Lower leg skin (tissue), 4 donors: ENCODE measurements at places on chromosomes 1 and 21. TPM values are rescaled to one million over a fixed set of nuclear protein-coding genes. Genes with fewer than 3 reads are reported as not detected.

The TMEM200B gene
- total RNA-seq, result 2.1 TPM

The CCDC17 gene
- 1.6 TPM for total RNA-seq

The TAGLN2 gene
- total RNA-seq, result 413 TPM

The CATSPERE gene
- total RNA-seq, result 0.91 TPM

The VTCN1 gene
- total RNA-seq, result 5.7 TPM

The OR2L8 gene
- total RNA-seq, result not detected

The ESRRG gene
- total RNA-seq, result 7.0 TPM

The NBL1 gene
- 230 TPM for total RNA-seq

The PHF13 gene
- total RNA-seq, result 20.4 TPM

The RORC gene
- 70.6 TPM for total RNA-seq

The TENT5C gene
- 2.4 TPM for total RNA-seq

The TRABD2B gene
- 1.4 TPM for total RNA-seq

The GABRD gene
- 2.0 TPM for total RNA-seq

The BATF3 gene
- total RNA-seq, result not detected

The HEYL gene
- total RNA-seq, result 0.42 TPM

The CRP gene
- not detected for total RNA-seq

The ICOSLG gene
- total RNA-seq, result 5.2 TPM

The IFNLR1 gene
- 16.4 TPM for total RNA-seq

The LAMC1 gene
- 159 TPM for total RNA-seq

The MYBPH gene
- not detected for total RNA-seq

The TMEM125 gene
- 22.0 TPM for total RNA-seq

The KRTAP25-1 gene
- not detected for total RNA-seq

The OR6N1 gene
- total RNA-seq, result not detected

The ZFP69B gene
- total RNA-seq, result 0.52 TPM

The GFI1 gene
- total RNA-seq, result 0.36 TPM

The CDK18 gene
- total RNA-seq, result 5.6 TPM

The OR14K1 gene
- not detected for total RNA-seq

The VSIG8 gene
- 43.3 TPM for total RNA-seq

The ATG4C gene
- total RNA-seq, result 4.8 TPM

The AMY1C gene
- total RNA-seq, result not detected

The OR2T35 gene
- total RNA-seq, result not detected

The SLC1A7 gene
- total RNA-seq, result not detected

The ECM1 gene
- total RNA-seq, result 76.7 TPM

The DCLRE1B gene
- total RNA-seq, result 2.7 TPM

The ANXA9 gene
- 103 TPM for total RNA-seq

The KPRP gene
- 231 TPM for total RNA-seq

The SPATA45 gene
- not detected for total RNA-seq

The GPR161 gene
- 2.1 TPM for total RNA-seq

The DNAH14 gene
- 1.6 TPM for total RNA-seq

The NECTIN4 gene
- 212 TPM for total RNA-seq

The SLC25A34 gene
- total RNA-seq, result 0.61 TPM

The SHE gene
- total RNA-seq, result 4.0 TPM

The RIIAD1 gene
- not detected for total RNA-seq

The CSF3R gene
- 2.6 TPM for total RNA-seq

The RSPH1 gene
- 1.8 TPM for total RNA-seq

The SFT2D2 gene
- 44.5 TPM for total RNA-seq

The GOLT1A gene
- 1.5 TPM for total RNA-seq

The FCRLA gene
- total RNA-seq, result 2.0 TPM

The DISC1 gene
- total RNA-seq, result 7.4 TPM

The ANGPTL3 gene
- not detected for total RNA-seq

The MARK1 gene
- total RNA-seq, result 4.6 TPM

The ZNF683 gene
- not detected for total RNA-seq

The RGS4 gene
- 0.36 TPM for total RNA-seq

The GRIK1 gene
- 0.32 TPM for total RNA-seq

The CA6 gene
- total RNA-seq, result 17.4 TPM

The PRR9 gene
- total RNA-seq, result 46.0 TPM
